ENCODE measurements at places on chromosomes 5 and 9.

DNA sequence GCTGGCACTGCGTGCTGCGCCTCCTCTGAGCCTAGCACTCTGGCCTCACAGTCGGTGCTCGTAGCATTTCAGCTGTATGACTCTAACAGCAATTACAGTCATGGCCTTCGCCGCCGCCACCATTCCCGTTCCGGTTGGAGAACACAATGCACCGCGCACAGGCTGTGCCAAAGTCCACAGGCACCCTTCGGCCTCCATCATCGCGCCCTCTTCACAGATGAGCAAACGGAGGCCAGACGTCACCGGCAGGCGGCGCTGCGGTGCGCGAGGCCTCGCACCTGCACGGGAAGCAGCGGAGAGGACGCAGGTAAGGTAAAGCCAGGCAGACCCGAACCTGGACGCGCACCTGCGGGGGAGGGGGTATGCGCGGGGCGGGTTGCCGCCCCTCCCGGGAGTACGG is 128.9 kb downstream of the BARX1 start:
- DNase-seq: no peak

- DNase-seq: no peak
Measured at GRCh38 chr5:133947431-133947841, 21.0 kb downstream of the C5orf15 start.

- no peak for DNase-seq
Measured at GRCh38 chr5:95975703-95976102, 14.1 kb upstream of the ELL2 start.

DNA sequence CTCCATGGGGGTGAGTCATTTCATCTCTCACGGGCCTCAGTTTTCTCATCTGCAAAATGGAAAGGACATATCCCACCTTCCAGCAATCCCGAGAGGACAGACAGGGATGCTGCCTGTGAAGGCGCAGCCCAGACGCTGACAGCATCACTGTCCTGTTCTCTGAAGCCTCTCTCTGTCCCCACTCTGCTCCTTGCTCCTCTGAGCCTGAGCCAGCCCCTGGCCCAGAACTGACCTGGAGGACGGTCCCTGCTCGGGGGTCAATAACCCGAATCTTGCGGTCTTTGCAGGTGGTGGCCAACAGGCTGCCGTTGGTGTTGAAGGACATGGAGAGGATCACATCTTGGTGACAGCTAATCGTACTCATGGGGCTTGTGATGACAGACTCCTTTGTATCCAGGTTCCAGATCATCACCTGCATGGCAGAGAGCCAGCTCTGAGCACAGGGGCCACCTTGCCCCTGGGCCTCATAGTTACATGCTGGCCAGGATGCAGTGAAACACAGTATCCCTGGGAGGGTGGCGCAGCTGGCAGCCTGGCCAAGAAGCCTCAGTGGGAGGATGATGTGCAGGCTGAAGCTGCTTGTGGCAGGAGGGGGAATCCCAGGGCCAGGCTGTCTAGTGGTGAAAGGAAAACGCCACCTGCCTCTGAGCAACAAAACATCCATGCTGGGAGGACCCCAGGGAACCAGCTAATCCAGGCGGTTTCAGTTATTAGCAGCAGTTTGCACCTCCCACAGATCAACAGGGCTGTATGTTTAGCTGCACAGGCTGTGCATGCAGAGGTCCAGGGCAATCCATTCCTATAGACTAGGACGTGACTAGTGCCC is 14.0 kb upstream of the TRIM14 start:
- no peak for DNase-seq

- no peak for DNase-seq
Measured at GRCh38 chr5:173429489-173430150, 101.4 kb upstream of the STC2 start.

- DNase-seq: no peak
Measured at GRCh38 chr9:99556998-99557397, 264.7 kb upstream of the NR4A3 start.
